ENCODE measurements at places on chromosomes 11 and 22.
A peak's percentile ranks its signal among the peaks of the same experiment; 100 is the strongest.

DNA sequence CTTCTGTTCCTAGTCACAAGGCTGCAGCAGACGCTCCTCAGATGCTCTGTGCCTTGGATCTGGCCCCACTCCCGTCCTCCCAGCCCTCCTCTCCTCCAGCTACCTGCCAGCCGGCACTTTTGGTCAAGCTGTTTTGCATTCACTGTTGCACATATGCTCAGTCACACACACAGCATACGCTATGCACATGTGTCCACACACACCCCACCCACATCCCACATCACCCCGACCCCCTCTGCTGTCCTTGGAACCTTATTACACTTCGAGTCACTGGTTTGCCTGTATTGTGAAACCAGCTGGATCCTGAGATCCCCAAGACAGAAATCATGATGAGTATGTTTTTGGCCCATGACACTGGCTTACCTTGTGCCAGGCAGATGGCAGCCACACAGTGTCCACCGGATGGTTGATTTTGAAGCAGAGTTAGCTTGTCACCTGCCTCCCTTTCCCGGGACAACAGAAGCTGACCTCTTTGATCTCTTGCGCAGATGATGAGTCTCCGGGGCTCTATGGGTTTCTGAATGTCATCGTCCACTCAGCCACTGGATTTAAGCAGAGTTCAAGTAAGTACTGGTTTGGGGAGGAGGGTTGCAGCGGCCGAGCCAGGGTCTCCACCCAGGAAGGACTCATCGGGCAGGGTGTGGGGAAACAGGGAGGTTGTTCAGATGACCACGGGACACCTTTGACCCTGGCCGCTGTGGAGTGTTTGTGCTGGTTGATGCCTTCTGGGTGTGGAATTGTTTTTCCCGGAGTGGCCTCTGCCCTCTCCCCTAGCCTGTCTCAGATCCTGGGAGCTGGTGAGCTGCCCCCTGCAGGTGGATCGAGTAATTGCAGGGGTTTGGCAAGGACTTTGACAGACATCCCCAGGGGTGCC, 109.8 kb downstream of the BCR start:
- peak; percentile 76 for DNase-seq

GRCh38 chr11:120727752-120728151, 216.2 kb downstream of the GRIK4 start:
- DNase-seq, result no peak

DNA sequence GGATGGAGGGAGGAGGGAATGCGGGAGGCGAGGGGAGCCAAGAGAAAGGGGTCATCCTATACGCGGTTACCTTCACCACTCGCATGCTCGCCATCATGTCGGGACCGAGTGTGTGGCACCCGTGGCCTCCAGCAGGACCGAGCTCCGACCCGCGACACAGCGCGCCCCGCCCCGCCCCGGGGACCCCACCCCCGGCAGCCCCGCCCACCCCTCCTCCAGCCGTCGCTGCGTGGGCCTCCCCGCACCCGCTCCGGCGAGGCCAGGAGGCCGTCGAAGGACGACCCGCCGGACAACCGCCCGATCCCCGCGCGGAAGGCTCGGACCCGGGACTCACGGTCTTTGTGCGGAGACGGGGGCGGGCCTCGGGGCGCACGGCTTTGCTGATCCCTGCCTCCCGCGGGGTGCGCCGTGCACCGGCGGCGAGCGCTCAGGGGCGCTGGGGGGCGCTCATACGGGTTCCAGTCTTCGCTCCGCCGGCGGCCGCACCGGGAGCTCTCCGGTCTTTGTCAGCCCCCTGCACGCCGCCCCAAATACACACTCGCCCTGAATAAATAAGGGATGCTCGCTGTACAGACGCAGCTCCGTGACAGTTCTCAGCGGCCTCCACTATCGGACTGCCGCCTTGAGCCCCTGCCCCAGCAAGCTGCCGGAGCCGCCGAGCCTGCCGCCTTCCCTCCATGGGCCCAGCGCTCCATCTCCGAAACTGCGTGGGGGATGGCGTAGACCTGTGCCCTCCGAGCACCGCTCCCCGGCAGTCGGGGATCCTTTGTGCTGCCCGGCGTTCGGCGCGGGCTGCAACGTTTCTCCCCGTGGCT, at the start of gene UBE2L6:
Gene UBE2L6 (minus strand): TSS at position 158 of the 815 bp plus-strand sequence. CDS start 61 bp downstream, at position 97.
- peak; percentile 97 for DNase-seq

GRCh38 chr22:33697640-33698039, 222.6 kb downstream of the LARGE1 start:
- no peak for DNase-seq

GRCh38 chr11:71372693-71373657, 75.2 kb downstream of the DHCR7 start:
- no peak for DNase-seq

DNA sequence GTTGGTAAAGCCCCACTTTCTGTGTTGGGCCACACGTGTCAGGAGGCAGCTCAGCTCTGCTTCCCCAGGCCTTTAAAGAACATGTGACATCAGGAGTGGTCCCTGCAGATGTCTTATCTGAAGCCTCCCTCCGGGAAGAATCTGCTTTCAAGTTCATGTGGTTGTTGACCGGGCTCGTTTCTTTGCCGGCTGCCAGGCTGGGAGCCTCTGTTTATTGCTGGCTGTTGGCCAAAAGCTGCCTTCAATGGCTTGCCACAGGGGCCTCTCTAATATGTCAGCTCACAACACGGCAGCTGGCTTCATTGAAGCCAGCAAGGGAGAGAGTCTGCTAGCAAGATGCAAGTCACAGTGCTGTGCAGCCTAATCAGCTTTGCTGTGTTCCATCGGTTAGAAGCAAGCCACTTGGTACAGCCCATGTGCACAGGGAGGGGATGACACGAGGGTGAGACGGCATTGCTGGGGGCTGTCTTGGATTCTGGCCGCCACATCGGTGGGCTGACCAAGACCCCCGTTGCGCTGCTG, 14.6 kb downstream of the MRGPRF start:
- DNase-seq, result peak; percentile 60

DNA sequence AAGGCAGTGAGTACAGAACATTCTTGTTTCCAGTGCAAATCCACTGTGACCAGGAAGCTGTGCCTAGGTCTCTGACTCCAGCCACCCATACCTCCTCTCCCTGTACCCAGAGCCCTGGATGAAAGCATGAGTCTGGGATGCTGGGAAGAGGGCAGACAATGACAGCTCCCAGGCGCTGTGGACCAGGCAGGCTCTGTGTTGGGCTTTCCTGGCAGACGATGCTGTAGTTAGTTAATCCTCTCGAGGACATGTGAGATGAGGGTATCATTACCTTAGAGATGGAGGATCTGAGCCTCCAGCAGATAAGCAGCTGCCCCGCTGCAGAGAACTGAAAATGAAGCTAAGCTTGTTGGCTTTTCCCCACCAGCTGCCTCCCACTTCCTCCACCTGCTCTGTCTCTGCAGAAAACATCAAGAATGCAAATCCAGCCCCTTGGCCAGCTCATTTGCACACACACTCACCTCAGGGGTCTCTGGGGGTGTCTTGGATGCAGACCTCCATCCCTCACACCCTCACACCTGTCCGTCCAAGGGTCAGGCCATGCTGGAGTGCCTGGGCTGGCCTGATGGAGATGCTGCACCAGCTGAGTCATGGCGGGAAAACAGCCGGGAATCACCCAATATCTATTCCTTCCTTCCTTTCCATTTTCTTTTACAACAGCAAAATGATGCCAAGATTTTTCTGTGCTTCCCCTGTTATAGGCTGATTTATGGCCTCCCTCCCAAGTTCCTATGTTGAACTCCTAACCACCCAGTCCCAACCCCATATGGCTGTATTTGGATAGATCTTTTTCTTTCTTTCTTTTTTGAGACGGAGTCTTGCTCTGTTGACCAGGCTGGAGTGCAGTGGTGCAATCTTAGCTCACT, 94.9 kb upstream of the SEPTIN5 start:
- DNase-seq, result no peak

DNA sequence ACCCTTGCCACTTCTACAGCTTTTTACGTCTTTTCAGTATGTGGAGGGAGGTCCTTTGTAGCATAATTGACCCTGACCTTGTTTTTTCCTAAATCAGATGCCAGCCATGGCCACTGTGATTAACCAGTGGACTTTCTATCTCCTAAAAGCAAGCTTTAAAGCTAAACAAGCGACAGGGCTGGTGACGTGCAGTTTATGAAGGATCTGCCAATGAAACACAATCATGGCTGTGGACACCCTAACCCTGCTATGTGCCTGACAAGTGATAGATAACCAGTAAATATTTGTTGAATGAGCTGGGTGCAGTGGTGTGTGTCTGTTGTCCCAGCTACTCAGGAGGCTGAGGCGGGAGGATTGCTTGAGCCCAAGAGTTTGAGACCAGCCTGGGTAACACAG, 64.2 kb downstream of the LIF start:
- DNase-seq, result no peak

DNA sequence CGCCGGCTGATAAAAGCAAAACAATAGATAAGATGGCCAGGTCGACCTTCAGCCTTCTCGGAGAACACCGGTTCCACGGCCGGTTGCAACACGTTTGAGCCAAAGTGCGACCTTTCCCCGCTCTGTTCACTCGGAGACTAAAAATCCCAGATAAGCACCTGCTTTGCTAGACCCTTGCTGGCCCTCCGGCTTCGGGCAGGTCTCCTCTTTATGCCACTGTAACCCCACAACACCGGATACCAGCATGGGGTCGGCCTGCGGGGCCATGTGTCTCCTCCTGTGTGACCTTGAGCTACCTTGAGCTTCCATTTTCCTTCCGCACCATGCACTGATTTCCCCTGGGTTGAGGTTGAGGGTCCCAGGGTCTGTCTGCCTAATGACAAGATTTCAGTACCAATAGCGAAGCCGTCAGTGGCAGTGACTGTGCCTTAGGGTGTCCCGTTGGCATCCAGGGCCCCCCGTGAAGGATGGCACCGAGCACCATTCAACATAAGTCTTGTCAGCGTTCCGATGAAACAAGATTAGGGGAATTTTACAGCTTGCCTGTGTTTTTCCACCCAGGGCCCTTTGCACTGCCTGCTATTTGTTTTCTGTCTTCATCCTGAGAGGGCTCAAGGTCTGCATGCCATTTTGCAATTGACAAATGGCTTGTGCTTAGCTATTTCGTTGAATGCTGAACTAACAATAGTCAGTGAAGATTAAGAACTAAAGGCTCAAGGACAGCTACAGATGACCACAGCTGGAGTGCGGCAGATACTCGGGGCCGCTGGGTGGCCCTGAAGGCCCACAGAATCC, 118.6 kb downstream of the KCNQ1 start:
- peak; percentile 18 for DNase-seq

GRCh38 chr11:131713529-131714134, 343.2 kb downstream of the NTM start:
- no peak for DNase-seq

GRCh38 chr11:69368119-69368880, 74.3 kb downstream of the MYEOV start:
- no peak for DNase-seq

- peak; percentile 61 for DNase-seq
These were observed 1151.2 kb upstream of the CCDC90B start for GRCh38 chr11:84437071-84437980.

DNA sequence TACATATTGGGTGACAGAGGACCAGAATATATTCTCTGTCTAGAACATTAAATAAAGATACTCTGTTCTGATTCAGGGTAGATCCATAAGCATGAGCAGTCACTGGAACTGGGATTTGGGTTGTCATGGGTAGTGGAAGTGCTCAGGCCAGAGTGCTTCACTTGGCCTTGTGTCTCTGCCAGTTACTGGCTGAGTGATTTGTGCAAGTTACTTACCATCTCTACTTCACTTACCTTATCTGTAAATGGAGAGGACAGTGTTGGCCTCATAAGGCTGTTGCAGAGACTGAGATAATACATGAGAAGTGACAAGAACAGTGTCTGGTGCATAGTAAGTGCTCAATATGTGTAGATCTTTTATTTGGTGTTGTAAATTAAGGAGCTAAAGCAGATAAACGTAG, 17.6 kb downstream of the ATXN10 start:
- no peak for DNase-seq

GRCh38 chr11:32555091-32555490, 28.5 kb upstream of the EIF3M start:
- DNase-seq, result no peak

- DNase-seq, result peak; percentile 45
These were observed 62.7 kb downstream of the CD82 start for GRCh38 chr11:44627911-44628729.

- DNase-seq, result no peak
These were observed 73.0 kb upstream of the NAV2 start for GRCh38 chr11:19639603-19640105.

DNA sequence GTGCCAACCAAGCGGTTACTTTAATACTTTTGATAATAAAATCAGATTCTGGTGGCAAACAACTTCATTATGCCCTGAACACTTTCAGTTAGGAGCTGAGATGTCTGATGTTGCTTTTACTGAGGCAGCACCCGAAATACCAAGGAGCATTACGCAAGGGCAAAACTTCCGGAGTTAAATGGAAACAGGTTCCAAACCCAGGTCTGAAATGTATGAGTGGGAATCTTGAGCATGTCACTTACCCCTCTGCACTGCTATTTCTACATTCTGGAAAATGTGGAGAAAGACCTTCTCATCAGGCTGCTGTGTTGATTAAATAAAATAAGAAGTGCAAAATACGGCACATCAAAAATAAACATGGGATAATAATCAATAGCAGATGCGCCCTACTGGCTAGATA, 315.1 kb downstream of the LARGE1 start:
- no peak for DNase-seq

DNA sequence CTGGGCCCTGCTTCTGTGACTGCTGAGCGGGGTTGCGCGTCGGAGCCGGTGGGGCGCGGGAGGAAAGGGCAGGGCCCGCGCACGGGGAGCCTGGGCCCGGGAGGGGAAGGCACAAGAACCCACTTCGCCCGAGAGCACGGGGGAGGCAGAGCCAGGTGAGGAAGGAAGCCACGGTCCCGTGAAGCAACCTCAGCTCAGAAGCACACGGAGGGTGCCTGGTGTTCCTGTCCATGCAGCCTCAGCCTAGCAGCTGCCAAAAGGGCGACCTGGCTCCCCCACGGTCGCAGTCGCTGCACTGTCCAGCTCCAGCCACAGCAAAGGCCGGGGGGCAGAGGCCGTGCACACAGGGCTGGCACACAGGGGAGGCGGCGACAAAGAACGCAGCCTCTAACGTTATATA, 9.3 kb upstream of the CDC42BPG start:
- no peak for DNase-seq

DNA sequence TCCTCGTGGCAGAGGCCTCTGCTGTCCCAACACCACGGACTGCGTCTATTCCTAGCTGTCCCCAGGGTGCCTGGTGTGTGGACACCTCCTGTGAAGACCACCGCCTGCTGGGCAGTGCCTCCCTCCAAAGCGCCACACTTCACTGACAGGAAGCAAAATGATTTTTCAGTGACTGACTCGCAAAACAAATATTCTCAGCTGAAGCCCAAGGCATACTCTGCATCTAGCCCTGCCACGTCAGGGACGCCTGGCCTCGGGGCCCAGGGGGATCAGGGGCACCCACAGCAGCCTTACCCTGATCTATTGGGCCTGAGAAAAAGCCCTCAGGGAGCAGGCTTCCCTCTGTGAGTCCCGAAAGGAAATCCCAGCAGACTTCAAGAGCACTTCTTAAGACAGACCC, 2.2 kb downstream of the BRD1 start:
- no peak for DNase-seq

- no peak for DNase-seq
These were observed 538.1 kb upstream of the API5 start for GRCh38 chr11:42773729-42774128.

DNA sequence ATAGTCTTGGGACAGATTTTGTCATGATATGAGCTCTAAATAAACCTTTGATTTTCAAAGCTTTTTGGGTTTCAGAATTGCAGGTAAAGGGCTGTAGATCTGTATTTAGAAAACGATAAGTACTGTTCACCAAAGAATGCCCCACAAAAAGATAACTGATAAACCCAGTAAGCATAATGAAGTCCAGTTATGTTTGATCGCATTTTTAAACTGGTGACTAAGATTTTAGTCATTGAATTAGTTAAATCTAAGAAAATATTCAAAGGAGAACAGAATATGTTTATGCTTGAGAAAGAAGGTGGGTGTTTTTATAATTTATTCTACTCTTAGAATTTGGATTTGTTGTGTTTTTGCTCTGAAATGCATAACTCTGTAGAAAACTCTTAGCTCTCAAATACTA, 11.6 kb downstream of the DEPDC7 start:
- no peak for DNase-seq
